ENCODE measurements at places on chromosomes 2 and 18.

- no peak for DNase-seq
Observed at GRCh38 chr2:199467066-199467822, 9.5 kb upstream of the SATB2 start.

- no peak for DNase-seq
Observed at GRCh38 chr2:151860210-151860609, 32.0 kb upstream of the ARL5A start.

DNA sequence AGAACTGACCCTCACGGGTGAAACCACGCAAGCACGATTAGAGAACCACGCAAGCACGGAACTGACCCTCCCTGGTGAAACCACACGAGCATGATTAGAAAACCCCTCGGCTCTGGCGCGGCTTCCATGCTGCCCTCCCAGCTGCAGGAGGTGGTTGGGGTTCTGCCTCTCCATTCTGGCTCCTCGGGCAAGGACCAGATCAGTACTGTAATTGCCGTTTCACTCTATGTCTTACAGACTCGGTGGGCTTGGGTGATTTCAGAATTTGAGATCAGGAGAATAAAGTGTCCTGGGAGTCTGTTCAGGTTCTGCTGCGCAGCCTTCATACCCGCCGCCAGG is 58.3 kb upstream of the KCNG2 start:
- DNase-seq: no peak

- no peak for DNase-seq
Observed at GRCh38 chr2:213317929-213318328, 33.7 kb downstream of the SPAG16 start.

DNA sequence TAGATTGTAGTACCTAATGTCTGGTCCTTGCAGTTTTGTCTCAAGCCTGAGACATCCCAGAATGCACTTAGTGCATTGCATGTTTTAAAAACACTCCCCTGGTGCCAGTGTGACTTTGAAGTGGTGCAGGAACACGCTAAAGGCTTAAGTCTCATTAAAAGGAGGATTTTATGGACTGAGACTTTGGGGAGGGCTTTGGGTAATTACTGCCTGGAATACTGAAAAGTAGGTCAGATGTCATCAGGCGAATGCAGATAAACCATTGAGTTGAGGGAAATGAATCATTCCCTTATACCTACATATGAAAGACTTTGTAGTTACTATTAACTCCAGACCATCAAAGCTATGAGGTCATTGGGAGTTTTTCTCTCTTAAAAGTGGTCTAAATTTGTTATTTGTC is 3.0 kb upstream of the OSBPL1A start:
- DNase-seq: no peak

- DNase-seq: no peak
Observed at GRCh38 chr2:37340637-37341036, 3.8 kb upstream of the QPCT start.

DNA sequence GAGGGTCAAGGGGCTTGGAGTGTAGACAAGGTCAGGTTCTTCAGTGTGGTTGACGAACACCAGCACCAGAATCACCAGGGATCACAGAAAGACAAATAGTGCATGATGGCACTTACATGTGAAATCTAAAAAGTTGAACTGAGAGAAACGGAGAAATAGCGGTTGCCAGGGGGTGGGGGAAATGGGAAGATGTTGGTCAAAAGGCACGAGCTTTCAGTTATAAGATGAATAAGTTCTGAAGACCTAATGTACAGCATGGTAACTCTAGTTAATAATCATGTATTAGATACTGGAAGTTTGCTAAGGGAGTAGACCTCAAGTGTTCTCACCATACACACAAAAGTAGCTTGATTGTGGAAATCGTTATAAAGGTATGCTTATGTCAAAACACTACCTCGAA is 43.7 kb upstream of the DARS1 start:
- no peak for DNase-seq

DNA sequence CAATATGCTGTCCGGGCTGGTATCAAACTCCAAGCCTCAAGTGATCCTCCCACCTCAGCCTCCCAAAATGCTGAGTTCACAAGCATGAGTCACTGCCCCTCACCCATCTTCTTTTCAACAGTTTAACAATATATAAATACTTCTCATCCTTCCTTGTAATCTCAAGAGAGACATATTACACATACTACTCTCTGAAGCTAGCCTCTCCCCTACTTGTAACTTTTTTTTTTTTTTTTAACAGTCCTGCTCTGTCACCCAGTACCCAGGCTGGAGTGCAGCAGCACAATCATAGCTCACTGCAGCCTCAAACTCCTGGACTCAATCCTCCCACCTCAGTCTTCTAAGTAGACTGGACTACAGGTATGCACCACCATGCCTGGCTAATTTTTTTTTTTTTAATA is 5.7 kb downstream of the GFPT1 start:
- DNase-seq: no peak

- DNase-seq: no peak
Observed at GRCh38 chr2:23291239-23291638, 93.7 kb upstream of the KLHL29 start.

GRCh38 chr18:22219568-22220355 is 50.4 kb downstream of the GATA6 start:
- DNase-seq: no peak

DNA sequence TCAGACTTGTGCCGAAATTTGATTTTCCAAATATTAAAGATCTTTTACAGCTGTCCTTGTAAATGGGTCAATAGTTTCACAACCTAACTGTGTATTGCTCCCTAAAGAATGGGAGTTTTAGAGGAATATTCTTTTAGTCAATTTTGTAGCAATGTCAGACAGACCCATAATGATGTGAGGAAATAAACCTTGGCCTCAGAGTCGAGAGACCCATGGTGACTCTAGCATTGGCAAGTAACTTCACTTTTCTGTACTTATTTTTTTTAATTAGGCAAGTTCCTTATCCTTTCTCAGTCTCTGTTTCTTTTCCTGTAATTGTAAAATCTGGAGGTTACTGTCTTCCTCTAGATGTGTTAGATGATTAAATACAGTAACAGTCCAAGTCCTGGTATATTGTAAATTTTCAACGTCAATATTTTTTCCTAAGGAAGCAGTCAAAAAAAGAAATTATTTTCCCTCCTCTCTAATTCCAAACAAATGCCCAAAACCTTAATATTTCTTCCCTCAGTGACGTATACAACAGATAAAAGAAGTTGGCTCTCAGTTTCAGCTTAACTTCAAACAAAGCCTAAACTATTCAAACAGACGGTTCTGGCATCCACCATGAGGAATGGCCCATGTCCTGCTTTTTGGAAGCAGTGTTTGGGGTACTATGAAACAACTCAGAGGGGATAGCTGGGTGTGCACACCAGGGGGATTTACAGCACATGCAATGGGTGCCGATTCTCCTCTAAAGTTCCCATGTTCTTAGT is 466.7 kb downstream of the TNS1 start:
- no peak for DNase-seq

- DNase-seq: no peak
Observed at GRCh38 chr2:109316091-109316490, 187.1 kb downstream of the SH3RF3 start.

DNA sequence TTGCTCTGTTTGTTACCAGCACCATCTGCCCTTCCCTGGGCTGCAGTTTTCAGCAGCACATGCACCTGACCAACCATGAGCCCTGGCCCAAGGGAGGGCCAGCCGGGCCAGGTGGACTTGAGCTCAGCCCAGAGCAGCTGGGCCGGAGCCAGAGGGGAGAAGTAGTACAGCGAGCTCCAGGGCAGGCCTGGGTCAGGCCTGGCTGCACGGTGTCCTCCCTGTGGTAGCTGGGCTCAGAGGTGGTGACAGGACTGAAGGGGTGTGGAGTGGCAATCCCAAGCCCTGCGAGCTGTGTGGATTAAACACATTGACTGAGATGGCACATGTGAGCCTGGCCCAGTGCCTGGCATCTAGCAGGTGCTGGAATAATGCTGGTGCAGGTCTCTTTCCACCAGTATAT is 222.2 kb downstream of the GLI2 start:
- DNase-seq: no peak

GRCh38 chr2:233361297-233361696 is 7.0 kb downstream of the DGKD start:
- DNase-seq: no peak

DNA sequence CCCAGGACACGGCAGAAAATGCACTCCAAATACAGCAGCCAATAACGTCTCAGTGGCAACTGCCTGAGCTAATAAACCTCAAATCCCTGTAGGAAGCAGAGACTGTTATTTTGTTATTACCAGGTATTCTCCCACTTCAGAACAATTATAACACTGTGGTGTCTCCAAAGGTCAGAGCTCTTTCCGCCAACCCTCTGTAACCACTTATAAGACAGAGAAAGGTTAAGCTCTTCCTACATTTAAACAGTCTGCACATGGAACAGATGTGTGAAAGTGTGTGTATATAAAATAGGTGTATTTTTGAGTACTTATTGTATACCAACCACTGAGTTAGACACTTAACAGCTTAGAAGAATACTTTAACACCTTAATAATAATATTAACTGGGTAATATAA is 64.1 kb downstream of the FBXO15 start:
- DNase-seq: no peak

DNA sequence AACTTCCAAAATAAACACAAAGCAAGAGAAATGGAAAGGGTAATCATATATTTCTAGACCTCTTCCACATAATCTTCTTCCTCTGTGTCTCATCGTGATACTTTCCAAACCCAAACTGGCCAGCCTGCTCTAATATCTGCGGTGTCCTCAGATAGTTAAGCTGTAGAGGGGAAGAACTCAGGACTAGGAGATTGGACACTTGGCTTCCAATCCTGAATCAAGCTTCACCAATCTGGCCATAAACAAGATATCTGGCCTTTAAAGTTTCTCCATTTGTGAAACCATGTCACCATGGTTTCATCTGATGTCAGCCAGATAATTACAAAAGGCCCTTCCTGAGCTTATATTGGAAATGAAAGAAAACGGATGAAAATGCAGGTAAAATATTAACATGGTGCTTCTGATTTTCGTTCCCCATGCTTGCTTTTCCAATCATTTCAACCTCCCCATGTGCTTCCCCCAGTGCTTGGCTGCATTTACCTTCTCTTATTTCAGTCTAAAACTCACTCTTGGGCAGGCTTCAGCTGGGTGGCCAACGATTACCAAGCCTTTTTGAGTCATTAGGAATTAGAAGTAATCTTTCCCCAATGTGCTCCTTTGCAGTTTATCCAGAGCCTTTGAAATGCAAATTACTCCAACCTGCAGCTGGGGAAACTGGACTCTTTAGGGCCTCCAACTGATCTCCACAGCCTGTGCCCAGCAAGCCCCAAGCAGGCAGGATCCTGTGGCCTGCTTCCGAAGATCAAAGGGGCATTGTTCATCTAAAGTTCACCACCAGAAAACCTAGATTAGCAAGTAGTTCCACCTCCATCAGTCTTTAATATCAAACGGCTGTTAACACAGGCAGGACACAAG is 44.5 kb upstream of the MYCN start:
- no peak for DNase-seq

- DNase-seq: no peak
Observed at GRCh38 chr2:172246649-172247048, 143.9 kb upstream of the DLX2 start.

DNA sequence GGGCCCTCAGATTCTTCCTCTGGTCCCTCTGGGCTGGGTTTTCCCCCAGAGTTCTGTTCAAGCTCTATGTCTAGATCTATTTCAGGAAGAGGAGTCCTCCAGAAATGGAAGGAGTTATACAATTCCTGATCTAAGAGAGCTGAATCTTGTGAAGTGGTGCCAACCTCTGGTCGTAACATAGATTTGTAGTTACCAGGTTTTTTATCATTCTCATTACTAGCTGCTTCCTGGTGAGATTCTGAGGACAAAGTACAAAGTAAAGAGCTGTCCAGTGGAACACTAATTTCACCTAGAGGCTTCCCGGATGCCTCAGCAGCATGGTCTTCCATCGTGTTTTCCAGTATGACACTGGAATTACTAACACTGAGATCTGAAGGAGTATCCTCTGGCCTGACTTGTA is 44.1 kb downstream of the PPP4R1 start:
- no peak for DNase-seq

DNA sequence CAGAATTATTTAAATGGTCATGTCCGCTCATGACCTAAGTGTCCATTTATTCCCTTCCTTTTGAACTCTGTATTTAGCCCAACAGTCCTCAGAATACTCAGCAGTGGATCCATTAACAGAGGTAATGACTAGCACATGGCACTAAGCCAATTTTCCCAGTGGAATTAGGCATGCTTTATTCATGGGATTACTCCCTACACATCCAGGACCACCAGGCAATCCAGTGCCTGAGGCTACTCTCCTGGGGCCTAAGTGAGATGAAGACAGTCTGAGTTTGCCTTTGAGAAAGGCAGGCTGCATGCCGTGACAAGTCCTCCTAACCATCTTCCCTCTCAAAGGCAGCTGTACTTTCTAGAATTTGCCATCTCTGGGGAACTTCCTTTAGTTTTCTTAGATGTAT is 128.6 kb downstream of the SPOPL start:
- no peak for DNase-seq

DNA sequence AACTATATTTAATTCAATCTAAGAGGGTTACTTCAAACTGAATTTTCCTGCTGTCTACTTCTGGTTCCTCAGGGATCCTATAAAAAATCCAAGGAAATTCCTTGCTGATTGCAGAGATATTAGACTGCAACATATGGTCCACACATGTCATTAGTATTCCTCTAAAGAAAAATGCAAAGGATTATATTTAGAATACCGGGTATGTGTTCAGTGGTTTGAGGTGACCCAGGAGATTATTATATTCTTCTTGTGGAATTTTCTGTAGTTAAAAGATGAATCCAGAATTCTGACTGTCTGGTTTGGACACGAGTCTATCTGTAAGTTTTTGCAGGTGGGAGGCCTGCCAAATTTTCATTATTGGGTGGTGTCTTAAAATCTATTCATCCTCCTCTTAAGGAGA is 18.2 kb downstream of the HOXD1 start:
- DNase-seq: no peak

DNA sequence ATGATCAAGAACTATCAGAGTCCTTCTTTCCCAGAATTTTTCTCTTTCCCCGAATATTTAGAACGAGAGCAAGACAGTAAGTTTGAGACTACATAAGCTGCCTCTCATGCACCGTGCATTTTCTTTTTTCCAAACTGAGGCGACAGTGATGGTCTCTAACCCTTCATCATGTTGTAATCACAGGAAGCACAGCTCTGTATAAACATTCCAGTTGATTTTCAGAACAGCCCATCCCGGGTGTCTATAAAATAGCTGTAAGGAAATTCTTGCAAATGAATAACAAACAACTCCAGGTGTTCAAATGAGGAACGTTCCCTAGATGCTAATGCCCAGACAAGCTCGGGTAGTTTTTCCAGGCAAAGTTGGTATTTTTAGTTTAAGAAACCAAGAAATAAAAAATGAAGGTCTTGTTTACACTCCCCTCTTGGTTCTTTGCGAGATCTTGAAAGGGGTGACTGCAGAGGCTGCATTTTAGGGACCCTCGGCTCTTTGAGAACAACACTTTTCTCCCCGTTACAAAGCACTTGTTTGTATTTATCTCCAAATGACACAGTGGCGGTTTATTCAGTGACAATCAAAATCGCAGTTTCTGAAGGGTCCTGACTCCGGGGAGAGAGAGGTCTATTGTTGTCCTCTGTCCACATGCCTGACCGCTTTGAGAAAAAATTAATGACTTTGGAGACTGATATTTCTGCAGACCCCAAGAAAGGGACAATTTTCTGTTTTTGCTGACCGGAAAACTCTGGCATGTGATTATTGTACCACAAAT is 101.1 kb upstream of the NCK2 start:
- no peak for DNase-seq

- no peak for DNase-seq
Observed at GRCh38 chr2:209638346-209638745, 133.3 kb upstream of the UNC80 start.
